Metanephros (tissue), 2 donors: ENCODE measurements at places on chromosomes 11 and 22. TPM values are rescaled to one million over a fixed set of nuclear protein-coding genes. Genes with fewer than 3 reads are reported as not detected.

ILK gene
- total RNA-seq: 143 TPM

C11orf16 gene
- 0.47 TPM for total RNA-seq

TUB gene
- total RNA-seq: 20.4 TPM

TSPAN18 gene
- total RNA-seq: 27.6 TPM

MLC1 gene
- total RNA-seq: 3.0 TPM

XKR3 gene
- not detected for total RNA-seq

SCGB1A1 gene
- not detected for total RNA-seq

ADAMTS8 gene
- 2.5 TPM for total RNA-seq

GLYAT gene
- total RNA-seq: 69.0 TPM

CCDC85B gene
- 20.8 TPM for total RNA-seq

PHF5A gene
- 32.8 TPM for total RNA-seq

MS4A15 gene
- total RNA-seq: not detected

UCP2 gene
- 58.6 TPM for total RNA-seq

ENDOD1 gene
- 35.7 TPM for total RNA-seq

APOBEC3H gene
- 0.18 TPM for total RNA-seq

CHRDL2 gene
- 0.64 TPM for total RNA-seq

FZD4 gene
- 85.4 TPM for total RNA-seq

OR4A15 gene
- total RNA-seq: not detected
